Stimulated activated CD4-positive, alpha-beta T cell treated with anti-CD3 and anti-CD28 coated beads, Interleukin-1b, Interleukin-23, amount 100 ng/mL, for 24 hours (primary cell): ENCODE measurements at places on chromosomes 12 and 14.

DNA sequence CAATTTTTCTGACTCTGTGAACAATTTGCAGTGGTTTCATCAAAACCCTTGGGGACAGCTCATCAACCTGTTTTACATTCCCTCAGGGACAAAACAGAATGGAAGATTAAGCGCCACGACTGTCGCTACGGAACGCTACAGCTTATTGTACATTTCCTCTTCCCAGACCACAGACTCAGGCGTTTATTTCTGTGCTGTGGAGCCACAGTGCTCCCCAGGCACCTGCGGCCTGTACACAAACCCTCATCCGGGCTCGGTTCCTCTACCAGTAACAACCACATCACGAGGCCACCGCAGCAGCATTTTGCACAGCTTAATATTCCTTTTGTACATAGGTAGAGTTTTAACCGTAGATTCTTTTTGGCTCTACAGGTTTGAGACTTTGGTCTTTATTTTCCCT is 397.4 kb upstream of the OR4E1 start:
- DNase-seq: no peak

GRCh38 chr14:74509587-74510222 is 16.1 kb downstream of the ISCA2 start:
- no peak for DNase-seq

DNA sequence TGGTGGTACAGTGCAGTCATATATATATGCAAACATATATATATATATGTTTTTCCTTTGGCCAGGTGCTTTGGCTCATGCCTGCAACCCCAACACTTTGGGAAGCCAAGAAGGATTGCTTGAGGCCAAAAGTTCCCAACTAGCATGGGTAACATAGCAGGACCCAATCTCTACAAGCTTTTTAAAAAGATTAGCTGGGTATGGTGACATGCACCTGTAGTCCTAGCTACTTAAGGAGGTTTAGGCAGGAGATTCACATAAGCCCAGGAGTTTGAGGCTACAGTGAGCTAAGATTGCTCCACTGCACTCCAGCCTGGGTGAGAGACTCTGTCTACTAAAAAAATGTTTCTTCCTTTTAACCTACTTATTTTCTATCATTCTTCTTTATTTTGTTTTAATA is 10.2 kb downstream of the PZP start:
- no peak for DNase-seq

DNA sequence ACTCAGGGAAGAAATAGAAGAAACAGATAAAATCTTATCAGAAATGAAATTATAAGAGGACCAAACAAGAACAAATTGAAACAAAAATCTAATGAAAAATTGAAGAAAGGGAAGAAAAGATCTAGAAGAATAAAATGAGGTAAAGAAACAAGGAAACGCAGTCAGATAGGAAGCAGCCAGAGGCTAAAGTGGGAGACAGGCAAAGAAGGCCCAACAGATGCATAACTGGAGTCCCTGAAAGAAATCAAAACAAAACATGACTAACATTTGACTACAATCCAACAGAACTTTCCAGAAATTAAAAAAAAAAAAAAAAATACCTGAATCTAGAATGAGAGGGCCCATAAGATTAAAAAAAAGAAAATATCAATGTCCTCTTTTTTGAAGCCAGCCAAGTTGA is 65.6 kb downstream of the AMN start:
- no peak for DNase-seq

- DNase-seq: no peak
Measured at GRCh38 chr12:97639702-97640101, 177.1 kb downstream of the RMST start.
